Right forelimb (tissue), 1 donor: ENCODE measurements at places on chromosomes 1 and 21.

- DNase-seq, result no peak
These were observed 47.3 kb downstream of the DDX20 start for GRCh38 chr1:111802984-111803383.

- no peak for DNase-seq
These were observed 1.3 kb downstream of the GPSM2 start for GRCh38 chr1:108878160-108878469.

GRCh38 chr1:111769517-111770146 lies 13.9 kb downstream of the DDX20 start:
- DNase-seq, result no peak

DNA sequence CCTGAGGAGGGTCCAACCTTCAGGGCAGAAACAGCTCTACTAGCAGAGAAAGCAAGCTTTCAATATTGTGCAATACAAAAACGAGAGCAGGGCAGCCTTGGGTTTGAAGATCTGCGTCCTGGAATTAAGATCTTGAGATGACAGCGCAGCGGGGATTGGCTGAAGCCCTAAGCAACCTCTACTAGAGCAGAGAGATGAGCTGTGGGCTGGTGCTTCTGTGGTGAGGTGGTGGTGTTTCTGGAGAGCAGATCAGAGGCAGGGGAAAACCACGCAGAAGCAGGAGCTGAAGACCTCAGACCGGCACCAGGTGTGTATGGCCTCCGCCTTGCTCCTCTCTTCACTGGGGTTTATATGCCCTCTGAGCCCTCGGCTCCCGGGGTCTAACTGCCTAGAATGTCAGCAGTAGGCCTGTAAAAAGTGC lies 12.5 kb downstream of the TRAF3IP3 start:
- DNase-seq, result no peak

DNA sequence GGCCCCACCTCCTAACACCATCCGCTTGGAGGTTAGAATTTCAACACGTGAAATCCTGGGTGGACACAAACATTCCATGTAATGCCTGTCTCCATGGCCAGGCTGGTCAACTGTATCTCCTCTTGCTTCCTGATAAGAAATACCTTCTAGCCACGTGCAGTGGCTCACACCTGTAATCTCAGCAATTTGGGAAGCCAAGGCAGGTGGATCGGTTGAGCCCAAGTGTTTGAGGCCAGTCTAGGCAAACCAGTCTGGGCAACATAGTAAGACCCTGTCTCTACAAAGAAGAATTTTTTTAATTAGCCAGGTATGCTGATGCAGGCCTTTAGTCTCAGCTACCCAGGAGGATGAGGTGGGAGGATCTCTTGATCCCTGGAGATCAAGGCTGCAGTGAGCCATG lies 58.3 kb upstream of the GALNT2 start:
- DNase-seq, result no peak

GRCh38 chr1:162004441-162004950 lies 19.2 kb downstream of the OLFML2B start:
- no peak for DNase-seq

DNA sequence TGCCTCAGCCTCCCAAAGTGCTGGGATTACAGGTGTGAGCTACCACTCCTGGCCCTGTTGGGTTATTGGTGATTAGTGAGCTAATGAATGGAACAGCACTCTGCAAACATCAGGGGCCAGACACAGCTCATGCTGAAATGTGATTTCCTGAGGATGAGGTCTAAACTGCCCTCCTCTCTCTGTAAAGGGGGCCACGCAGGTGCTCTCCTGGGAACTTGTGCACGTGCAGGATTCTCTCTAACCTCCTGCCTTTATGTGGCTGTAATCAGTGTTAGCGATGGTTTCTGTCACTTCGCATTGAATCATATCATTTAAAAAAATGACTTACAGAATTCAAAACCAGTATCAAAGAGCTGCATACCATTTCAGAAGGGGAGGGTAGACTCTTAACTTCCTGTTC lies 3.6 kb downstream of the GPR157 start:
- no peak for DNase-seq

DNA sequence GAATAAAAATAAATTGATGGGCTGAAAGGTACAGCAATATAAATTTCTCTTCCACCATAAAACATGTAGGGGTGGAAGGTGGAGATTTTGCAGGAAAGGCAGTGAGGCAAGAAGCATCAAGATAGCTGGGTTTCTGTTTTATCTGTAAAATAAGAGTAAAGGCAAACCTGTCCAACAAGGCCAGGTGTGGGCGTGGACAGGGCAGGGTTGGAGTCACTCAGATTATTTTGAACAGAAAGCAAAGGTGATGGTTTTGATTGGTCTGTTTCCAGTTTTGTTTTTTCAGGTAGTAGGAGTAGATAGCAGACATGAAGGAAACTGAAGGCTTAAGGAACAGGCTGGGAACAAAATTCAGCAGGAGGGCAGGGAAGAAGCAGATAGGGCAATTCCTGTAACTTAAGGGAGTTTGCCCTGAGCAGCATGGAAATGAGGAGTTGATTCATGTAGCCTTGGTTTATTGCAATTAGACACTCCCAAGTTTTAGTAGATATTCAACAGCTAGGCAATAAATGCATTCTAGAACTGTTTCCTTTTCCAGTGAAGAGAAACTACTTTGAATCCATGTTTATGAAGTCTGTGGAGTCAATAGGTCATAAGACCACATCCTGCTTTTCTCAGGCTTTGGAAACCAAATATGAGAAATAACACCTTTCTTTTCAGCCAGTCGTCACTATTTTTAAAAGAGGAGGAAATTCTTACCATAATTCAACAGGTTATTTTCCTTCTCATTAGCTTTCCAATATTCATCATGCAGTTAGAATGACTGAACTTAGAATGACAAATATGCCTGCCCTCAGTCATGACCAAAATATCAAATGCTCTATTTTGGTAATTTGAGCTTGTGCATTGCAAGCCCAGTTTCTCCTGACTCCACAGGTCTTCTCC lies 38.7 kb upstream of the CD55 start:
- no peak for DNase-seq

- DNase-seq, result no peak
These were observed 15.2 kb upstream of the PLEKHO1 start for GRCh38 chr1:150134537-150134936.

GRCh38 chr1:201250326-201251011 lies 32.8 kb upstream of the PKP1 start:
- DNase-seq, result no peak

DNA sequence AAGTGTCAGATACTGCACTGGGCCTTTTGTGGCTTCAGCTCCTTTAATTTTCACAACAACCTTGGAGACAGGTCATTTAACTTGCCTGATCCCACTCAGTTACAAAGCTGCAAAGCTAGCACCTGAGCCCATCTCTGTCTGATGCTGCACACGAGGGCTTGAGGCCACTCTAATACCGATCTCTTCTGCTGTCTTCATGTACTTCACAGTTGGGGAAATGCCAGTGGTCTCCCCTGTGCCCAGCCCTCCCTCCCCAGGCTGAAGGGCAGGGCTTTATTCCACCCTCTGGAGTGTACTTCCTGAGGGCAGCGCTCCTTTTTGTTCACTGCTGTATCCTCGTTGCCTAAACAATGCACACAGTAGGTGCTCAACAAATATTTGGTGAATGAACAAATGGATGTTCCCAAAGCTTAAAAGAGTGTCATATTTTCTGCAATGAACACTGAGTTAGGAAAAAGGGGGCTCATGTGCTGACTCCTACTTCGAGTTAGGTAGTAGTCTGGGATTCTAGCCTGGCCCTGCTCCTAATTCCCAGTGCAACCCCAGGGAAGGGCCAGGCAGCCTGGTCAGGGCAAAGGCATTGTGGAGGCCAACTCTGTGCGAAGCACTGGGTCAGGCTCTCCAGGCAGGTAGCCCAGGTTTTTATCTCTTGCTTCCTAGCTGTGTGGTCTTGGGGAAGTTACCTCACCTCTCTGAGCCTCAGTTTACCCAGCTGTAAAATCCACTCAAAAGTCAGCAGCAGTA lies 1.1 kb downstream of the TMCO4 start:
- no peak for DNase-seq

DNA sequence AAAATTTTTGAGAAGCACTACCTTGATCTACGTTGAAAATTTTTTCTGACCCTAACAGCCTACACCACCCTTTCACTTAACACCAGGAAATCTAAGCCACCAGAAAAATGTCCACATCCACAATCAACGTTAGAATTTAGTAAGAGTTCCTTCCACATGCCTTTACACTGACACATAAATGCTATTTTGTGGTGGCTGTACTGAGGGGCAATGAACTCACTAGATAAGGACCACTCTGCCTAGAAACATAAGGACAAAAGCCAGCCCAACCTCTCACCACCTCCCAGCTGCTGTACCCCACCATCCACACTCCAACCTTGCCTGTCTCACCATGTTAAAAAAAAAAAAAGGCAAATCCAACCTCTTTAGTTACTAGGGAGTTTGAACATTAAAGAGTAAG lies 29.8 kb downstream of the PARP1 start:
- DNase-seq, result no peak

DNA sequence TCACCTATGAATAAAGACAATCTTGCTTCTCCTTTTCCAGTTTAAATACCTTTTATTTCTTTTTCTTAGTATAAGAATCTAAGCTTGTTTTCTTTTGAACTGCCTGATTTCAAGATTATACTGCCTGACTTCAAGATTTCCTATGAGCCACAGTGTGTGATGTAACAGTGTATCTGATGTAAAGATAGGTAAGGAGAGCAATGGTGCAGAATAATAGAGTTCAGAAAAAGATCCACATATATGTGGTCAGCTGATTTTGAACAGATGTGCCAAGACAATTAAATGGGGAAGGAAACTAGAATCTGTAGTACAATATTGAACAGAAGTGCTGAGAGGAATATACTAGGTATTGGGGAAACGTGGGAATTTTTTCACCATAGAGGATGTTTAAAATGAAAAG lies 21.0 kb downstream of the EXO1 start:
- no peak for DNase-seq

DNA sequence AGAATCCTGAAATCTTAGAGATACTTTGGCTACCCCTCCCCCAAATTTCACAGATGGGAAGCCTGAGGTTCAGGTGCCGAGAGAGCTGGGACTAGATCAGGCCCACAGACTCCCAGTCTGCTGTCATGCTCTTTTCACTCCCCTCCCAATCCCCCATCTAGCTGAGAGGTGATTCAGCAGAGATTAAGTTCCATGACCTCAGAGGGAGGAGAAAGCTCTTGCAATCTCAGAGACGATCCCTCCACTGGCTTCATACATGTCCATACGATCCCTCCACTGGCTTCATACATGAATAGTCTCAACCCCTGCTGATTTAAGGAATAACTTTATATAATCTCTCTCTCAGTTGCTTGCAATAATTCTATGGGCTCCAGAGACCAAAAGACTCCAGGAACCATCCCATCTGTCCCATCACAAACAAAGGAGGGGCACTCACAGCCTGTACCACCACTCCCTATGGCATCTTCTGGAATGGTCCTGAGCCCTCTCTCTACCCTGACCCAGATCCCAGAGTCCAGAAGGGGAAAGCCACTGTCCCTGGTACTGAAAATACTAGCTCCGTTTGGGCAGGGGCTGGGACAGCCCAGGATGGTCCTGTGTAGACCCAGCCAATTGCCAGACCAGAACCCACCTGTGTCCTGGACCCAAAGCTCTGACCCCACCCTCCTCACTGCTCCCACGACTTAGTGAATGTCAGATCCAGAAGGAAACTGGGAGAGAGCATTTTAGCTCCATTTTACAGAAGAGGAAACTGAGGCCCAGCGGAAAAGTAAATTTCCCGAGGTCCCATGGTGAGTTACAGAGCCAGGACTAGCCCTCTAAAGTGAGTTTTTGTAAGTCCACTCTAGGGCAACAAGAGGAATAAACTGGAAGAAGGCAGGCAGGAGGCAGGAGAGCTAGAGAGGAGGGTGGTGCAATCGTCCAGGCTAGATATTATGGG lies 27.1 kb downstream of the RIMS3 start:
- DNase-seq, result no peak

DNA sequence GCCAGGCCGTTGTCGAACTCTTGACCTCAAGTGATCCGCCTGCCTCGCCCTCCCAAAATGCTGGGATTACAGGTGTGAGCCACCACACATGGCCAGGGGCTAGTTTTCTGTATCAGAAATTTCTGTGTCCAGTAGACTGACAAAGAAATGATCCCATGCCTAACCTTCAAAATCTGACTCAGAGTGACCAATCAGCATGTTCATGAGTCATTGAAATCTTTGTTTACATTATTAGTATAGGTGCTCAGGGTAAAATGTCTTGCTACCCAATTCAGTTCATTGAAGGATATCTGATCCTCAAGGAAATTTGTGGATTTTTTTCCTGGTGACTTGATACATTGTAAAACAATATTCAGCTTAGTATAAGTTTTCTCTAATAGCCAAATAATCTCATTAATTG lies 11.0 kb upstream of the LDLRAD2 start:
- no peak for DNase-seq

GRCh38 chr1:179889589-179889988 lies 7.5 kb downstream of the TOR1AIP1 start:
- DNase-seq, result no peak

DNA sequence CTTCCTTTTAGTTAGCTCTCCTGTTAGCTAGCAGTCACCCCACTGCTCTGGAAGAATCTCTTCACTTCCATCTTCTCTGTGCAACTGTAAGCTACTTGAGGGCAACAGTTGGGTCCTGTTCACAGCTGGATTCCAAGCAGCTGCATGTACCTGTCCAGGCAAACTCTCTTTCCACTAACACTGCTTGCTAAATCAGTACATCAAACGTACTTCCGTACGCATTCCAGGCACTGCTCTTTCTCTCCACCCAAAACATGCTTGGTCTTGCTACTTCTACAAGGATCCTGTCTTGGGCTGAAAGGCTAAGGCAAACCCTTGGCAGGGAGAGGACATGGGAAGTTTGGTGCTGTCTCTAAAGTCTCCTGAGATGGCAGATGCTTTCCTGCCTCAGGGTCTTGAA lies 139.2 kb upstream of the CACNA1E start:
- DNase-seq, result no peak

GRCh38 chr1:221016751-221017150 lies 137.5 kb downstream of the HLX start:
- no peak for DNase-seq

- DNase-seq, result no peak
These were observed 13.0 kb downstream of the FAM20B start for GRCh38 chr1:179038528-179039281.

- DNase-seq, result no peak
These were observed 54.6 kb downstream of the PRKCZ start for GRCh38 chr1:2104621-2105427.

DNA sequence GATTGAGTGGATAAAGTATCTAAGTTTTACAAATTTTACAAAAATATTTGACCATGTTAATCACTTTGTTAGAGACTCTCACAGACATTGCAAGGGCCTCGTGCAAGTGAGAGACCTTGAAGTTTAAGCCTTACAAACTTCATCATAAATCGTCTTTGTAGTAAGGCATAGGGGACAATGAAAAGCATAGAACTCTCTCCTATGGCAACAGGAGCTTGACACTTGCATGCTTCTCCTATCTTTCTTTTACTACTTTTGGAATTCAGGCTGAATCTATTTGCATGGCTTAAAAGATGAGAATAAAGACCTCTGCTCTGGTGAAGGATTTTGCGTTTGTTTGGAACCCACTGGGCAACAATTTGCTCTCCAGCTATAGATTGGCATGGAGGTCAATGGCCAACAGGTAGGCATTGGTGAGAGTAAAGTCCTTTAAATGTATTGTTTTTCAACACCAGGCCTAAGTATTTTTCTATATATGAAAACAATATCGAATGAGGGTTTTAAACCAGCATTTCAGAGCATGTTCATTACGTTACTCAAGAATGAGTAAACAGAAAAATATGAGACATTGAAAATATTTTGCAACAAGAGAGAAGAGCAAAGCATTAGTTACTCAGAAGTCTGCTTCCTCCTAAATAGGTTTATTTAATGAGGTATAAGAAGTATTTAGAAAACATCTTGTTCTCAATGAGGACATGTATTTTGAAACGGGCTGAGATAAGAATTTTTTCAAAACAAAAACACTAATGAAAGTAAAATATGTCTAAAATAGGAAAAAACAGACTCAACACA lies 192.2 kb downstream of the TGFB2 start:
- no peak for DNase-seq
